ENCODE measurements at places on chromosomes 13 and 19.

GRCh38 chr13:42000846-42001245 is 39.9 kb upstream of the VWA8 start:
- DNase-seq, result no peak

GRCh38 chr19:47633517-47633916 is 24.6 kb downstream of the BICRA start:
- no peak for DNase-seq

GRCh38 chr13:108594153-108594552 is 35.3 kb upstream of the MYO16 start:
- no peak for DNase-seq

GRCh38 chr19:7602240-7602934 is 6.7 kb downstream of the CAMSAP3 start:
- no peak for DNase-seq

- DNase-seq, result peak; percentile 91
These were observed 34.6 kb downstream of the COL4A2 start for GRCh38 chr13:110341445-110342244.

- peak; percentile 88 for DNase-seq
These were observed 160.2 kb downstream of the SLC7A1 start for GRCh38 chr13:29435125-29435911.

DNA sequence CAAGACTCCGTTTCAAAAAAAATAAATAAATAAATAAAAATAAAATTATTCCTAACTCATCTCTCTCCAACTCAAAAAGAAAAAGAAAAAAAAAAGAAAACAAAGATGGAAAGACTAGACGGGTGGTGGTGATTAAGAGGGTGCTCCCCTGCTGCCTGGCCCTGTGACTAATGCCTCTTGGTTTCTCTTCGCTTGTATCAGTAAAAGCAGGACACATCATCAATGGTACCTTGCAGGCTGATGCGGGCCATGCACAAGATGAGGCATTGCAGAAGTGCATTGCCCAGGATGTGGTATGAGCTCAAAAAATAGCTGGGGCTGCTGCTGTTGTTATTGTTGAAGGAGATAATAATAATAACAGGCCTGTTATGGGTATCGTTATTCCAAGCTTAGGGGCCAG is 14.6 kb downstream of the ACER1 start:
- DNase-seq, result peak; percentile 27

GRCh38 chr13:26695360-26695705 is 65.3 kb downstream of the GPR12 start:
- DNase-seq, result no peak

DNA sequence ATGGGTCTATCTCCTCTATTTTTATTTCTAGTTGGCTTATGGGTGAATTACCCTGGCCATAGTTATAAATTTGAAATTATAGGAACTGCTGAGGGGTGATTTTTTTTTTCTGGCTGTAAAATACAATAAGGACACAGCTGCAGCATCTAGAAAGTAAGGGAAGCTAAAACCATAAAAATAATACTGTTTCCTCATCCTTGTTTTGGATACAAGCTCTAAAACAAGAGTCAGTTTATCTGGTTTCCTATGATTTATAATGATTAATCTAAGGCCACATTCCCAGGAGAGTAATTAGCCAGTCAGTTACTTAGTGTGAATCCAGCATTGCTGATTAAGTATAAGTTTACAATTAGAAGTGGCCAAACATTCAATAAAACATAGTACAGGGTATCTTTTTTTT is 219.1 kb upstream of the NBEA start:
- DNase-seq, result no peak

All from choroid plexus epithelial cell (primary cell).